ENCODE measurements at places on chromosomes 7 and 10.

- peak; percentile 75 for DNase-seq
Measured at GRCh38 chr7:151782598-151783448, 94.1 kb downstream of the PRKAG2 start.

- no peak for DNase-seq
Measured at GRCh38 chr7:40204581-40204980, 69.8 kb downstream of the SUGCT start.

GRCh38 chr10:78471326-78471722, 437.7 kb downstream of the RPS24 start:
- no peak for DNase-seq

- DNase-seq: peak; percentile 61
Measured at GRCh38 chr7:10889266-10889898, 84.3 kb upstream of the PHF14 start.

- DNase-seq: no peak
Measured at GRCh38 chr7:55500117-55500756, 72.1 kb downstream of the VOPP1 start.

- DNase-seq: no peak
Measured at GRCh38 chr7:33721895-33722294, 183.4 kb upstream of the BMPER start.

DNA sequence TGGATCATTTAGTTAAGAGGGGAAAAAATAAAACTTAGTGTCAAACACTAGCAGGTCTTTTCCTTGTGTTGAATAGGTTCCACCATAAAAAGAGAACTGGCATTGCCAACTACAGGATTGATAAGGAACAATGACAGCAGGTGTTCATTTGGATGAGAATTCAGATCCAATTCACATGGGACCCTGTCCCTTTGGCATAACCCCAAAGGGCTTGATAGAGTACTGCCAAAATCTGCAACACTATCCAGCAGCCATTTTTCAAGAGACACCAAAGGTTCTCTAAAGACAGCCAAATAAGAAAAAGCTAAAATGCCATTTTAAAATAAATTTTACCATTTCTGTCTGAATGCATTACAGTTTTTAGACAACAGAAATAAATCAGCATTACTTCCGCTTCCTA, 422.3 kb downstream of the DGKB start:
- no peak for DNase-seq
